Stimulated activated CD8-positive, alpha-beta memory T cell treated with anti-CD3 and anti-CD28 coated beads, Interleukin-4, amount 100 ng/mL, for 4 hours (primary cell): ENCODE measurements at places on chromosomes 2 and 18.

- no peak for DNase-seq
These were observed 33.4 kb downstream of the ITGA6 start for GRCh38 chr2:172460780-172461201.

DNA sequence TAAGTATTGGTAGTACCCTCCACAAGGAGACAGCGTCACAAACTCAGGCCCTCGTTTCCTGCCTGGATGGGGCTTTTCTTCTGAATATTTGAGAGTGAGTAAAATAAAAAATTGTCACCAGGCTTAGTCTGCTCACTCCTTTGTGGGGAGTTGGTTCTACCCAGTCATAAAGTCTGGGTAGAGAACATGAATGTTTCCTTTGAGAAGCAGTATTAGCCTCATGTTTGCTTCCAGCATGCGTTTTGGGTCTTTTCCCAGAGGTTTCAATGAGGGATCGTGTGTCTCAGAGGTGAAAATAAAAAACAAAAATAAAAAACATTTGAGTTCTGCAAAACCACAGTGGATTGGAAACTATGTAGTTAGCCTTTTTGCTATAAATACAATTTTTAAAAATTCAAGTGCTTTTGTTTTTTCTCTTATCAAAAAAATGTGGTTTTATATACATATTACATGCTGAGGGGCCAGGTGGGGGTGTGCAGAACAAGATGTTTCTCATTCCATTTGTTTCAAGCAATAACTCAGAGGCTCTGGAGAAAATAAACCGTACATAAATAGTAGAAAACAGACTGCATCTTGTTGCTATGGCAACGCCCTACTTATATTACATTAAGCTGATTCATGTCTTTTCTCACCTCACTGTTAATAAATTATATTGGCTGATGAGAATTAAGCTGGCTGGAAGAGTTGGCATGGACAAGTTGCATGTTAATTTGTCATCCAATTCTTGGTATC lies 225.4 kb upstream of the FBXO11 start:
- DNase-seq: no peak

- DNase-seq: peak; percentile 35
These were observed 43.7 kb downstream of the MEX3C start for GRCh38 chr18:51153659-51154371.

GRCh38 chr2:125450092-125450491 lies 1205.9 kb upstream of the GYPC start:
- no peak for DNase-seq

GRCh38 chr2:44498551-44498950 lies 136.8 kb downstream of the CAMKMT start:
- DNase-seq: no peak

DNA sequence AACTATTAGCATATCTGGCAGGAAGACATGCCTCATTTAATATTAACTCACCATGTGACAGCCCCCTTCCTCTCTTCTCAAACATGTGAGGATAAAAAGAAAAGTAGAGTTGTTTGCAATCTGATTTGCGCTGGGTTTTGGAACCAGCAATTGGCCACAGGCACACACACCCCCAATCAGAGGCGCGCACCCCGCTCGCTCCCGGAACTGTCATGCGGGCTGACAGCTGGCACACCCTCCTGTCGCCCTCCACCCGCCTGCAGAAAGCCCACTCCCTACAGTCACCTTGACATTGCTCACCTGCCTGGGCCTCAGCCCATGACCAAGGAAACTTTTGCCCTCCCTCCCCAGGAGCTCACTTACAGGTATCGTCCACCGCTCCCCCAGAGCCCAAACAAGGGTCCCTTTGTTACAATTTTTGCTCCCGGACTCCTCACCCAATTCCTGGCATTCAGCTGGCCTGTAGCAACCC lies 1.1 kb downstream of the COBLL1 start:
- no peak for DNase-seq

- no peak for DNase-seq
These were observed 97.6 kb upstream of the RAB6C start for GRCh38 chr2:129881786-129882396.

GRCh38 chr2:191470306-191470705 lies 207.6 kb upstream of the NABP1 start:
- no peak for DNase-seq

GRCh38 chr2:61993422-61994024 lies 88.0 kb downstream of the COMMD1 start:
- DNase-seq: no peak

- DNase-seq: no peak
These were observed 25.0 kb downstream of the DCDC2C start for GRCh38 chr2:3728104-3729054.

- DNase-seq: no peak
These were observed 24.3 kb downstream of the STAT4 start for GRCh38 chr2:191126386-191127085.

- no peak for DNase-seq
These were observed 4.2 kb upstream of the GRB14 start for GRCh38 chr2:164625378-164625971.

- DNase-seq: no peak
These were observed 10.6 kb downstream of the CFLAR start for GRCh38 chr2:201126308-201127151.

DNA sequence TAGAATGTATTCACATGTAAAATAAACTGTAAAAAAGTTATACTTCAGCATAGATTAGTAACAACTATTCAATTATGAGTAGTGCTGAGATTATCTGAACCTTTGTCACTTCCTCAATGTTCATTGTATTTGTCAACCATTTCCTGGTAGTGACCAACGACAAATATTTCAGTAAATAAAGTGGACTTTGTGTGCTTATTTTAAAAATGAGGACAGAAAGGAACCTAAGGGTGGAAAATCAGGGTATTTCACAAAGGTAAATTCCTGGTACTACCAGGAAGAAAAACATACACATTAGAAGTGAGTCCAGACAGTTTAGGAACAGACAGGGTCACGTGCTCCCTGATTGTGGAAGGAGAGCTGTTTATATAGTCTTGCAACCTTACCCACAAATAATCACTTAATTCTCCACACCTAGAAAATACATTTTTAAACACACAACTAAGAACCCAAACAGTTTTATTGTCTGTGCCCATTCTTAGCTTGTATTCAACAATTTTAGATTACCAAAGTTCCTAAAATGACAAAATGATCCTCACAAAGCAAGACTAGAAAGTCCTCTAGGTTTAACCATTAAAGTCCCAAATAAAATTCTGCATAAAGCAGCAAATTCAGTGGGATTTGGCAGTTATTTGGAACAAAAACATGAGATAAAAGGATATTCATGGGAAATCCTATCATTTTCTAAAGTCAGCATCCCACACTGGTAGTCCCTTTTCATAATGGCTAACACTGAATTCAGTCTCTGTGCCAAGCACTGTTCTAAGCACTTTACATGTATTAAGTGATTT lies 28.2 kb downstream of the PELI1 start:
- DNase-seq: no peak

DNA sequence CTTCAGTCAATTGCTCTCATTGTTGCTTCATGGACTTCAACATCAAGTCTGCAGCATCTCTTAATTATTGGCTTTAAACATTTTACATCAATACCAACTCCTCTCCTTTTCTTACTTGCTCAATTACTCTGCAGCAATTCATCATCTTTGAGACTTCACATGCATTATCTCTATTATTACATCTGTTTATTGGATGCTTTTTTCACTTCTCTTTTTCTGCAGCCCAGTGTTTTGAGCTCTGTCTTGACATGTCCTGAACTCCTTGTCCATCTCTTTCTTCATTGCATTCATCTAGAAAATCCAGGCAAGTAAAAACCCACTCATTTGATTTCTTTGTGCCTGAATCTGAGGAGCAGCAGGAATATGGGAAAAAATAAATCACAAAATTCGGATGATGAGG lies 647.9 kb downstream of the PLCL1 start:
- no peak for DNase-seq

DNA sequence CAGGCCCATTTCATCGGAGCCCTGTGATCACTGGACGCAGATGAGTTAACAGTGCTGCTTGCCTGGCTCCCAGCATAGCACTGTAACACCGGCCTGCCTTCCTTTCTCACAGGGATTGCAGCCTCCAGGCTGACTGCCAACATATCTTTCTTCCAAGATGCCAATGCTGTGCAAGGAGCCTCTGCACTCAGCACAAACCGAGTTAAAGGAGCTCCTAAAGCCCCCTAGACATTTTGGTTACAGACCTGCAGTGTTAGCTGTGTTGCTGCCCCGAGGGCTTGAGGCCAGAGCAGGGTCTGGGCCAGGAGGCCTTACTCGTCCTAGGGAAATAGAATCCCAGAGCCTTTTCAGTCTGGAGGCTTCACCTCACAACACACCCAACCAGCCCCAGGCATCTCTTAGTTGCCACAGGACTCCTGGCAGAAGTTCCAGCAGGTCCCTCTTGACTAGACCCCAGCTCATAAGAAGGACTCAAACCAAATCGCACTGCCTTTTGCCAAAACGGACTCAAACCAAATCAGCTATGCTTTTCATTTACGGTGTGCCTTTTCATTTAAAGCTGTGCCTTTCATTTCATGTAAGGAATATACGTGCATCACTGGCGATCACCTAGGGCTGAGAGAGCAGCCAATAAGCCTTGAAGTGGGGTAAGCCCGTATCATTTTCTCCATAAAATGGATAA lies 58.4 kb upstream of the EML4 start:
- no peak for DNase-seq

DNA sequence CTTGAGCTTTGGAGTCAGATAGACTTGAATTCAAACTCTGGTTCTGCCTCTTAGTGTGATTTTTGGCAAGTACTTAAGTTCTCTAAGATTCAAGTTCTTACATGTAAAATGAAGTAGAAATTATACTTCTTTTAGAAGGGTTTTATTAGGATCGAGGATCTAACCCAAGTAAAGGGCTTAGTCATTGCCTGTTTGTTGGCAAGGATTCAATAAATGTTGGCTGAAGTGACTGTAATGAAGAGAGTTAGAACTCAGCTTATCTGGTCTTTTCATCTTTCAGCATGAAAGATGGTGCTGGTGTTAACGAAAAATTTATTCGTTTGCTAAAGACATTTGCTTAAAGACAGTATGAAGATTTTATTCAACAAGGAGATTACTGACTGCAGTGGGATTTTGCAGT lies 315.9 kb upstream of the THUMPD2 start:
- DNase-seq: no peak

DNA sequence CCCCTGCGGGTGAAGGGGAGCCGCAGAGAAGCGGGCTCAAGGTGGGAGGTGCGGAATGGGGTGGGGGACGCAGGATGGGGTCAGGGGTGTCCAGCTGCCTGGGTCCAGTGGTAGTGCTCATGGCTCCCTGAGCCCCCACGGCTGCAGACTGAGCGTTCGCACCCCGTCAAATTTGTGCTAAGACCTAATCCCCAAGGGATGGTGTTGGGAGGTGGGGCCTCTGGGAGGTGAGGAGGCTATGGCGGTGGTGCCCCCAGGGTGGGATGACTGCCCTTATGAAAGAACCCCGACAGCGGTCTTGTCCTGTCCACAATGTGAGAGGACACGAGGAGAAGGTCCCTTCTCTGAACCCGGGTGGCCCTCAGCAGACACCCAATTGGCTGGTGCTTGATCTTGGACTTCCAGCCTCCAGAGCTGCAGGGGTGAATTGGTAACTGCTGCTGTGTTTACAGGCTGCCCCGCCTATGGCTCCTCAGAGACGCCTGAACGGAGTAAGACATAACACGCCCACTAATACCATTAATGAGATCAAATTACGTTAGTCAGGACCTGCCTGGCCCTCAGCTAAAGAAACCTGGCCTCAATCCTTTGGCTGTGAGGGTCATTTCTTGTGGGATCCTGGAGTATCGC lies 42.6 kb downstream of the PXDN start:
- DNase-seq: no peak

GRCh38 chr2:66522611-66523376 lies 87.9 kb downstream of the MEIS1 start:
- DNase-seq: no peak

DNA sequence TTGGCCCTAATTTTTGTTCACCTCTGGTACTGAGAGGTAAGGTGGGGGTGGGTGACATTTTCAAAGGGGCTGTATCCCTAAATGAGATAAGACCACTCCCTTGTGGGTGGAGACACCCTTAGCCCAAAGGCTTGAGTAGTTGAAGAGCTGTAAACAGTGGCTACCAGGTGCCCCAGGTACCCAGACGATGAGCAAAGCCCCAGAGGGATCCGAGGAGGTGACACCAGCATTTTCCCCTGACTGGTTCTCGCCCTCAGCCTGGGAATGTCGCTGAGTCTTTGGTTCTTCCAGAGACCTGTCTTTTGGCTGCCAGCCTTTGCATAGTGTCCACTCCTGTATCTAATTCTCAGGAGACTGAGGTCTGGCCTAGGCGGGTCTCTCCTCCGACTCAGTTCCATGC lies 36.5 kb downstream of the RRM2 start:
- DNase-seq: no peak

GRCh38 chr2:167856190-167856589 lies 391.2 kb downstream of the STK39 start:
- DNase-seq: no peak

- DNase-seq: no peak
These were observed 44.3 kb downstream of the RDH14 start for GRCh38 chr2:18516112-18516511.

DNA sequence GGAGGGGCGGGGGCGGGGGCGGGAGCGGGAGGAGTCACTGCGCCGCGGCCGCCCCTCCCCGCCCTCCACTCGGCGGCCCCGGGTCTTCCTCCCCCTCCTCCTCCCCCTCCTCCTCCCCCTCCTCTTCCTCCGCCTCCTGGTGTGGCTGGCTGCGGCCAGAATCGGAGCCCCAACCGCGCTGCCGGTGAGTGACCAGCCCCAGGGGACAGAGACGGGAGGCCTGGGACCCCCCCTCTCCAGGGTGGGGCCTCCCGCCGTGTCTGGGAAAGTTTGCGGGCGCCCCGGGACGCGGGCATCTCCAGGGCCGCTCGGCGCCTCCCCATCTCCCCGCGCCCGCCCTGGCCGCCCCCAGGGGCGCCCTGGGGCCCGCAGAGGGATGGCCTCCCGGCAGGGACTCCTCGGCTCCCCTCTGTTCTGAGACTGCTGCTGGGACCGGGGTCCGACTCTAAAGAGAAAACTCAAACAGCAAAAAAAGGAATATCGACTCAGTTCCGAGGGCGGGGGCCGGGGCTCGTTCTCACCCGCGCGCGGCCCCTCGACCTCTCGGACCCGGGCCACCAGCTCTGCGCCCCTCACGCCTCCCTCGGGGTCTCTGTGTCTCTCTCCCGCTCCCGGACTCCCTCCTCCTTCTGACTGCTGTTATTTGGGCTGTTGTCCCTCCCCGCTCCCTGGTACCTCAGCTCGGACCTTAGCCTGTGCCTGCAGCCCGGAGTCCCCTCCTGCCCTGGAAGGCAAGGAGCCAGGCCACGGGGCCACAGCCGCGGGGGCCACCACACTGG lies at the start of gene STON1:
STON1 (plus strand) TSS at position 122 of the 779 bp plus-strand sequence. CDS start 50,480 bp downstream, outside the sequence.
- no peak for DNase-seq

GRCh38 chr2:157631861-157632260 lies 3.2 kb upstream of the ACVR1C start:
- DNase-seq: no peak

GRCh38 chr2:240134956-240135520 lies 1.1 kb downstream of the COPS9 start:
- no peak for DNase-seq
